ENCODE measurements at places on chromosomes 2 and 18.

DNA sequence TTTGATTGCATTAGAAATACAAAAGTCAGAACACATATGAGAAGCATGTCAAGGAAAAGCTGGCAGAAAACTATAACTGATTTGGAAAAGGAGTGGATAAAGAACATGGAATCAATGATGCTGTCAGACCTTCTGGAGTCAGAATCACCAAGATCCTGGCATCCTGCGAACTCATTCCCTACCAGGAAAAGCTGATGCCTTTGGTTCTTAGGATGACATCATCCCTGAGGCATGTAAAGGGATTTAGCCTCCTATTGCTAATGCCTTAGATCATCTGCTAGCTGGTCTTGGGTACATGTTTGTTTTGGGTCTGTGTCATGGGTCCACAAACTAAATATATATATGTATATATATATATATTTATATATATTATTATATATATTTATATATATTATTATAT, 680.7 kb downstream of the EPHA4 start:
- peak; percentile 1 for DNase-seq

GRCh38 chr2:205370726-205371125, 311.6 kb upstream of the NRP2 start:
- peak; percentile 64 for DNase-seq

- DNase-seq, result peak; percentile 58
Observed at GRCh38 chr2:239669181-239669898, 268.5 kb upstream of the HDAC4 start.

DNA sequence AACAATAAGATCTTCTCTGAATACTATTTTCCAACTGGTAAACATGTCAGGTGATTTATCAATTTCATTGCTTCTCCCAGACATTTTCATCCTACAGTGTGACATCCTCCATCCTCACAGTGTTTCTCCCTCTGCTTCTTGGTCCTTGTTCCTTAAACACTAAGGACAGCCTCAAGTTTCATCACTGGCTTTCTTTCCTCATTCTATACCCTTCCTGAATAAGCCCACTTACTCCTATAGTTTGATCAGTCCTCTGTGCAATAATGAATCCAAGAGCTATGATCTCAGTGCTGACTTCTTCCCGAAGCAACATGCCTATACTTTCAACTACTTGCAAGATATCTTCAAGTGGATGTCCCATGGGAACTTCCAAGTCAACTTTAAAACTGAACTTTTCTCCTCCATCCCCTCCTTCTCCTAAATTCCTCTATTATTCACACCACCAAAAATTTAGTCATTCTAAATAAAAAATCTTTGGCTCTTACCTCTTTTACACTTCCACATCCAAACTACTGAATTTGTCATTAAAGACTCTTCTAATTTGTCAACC, 87.6 kb downstream of the FAM228A start:
- no peak for DNase-seq

DNA sequence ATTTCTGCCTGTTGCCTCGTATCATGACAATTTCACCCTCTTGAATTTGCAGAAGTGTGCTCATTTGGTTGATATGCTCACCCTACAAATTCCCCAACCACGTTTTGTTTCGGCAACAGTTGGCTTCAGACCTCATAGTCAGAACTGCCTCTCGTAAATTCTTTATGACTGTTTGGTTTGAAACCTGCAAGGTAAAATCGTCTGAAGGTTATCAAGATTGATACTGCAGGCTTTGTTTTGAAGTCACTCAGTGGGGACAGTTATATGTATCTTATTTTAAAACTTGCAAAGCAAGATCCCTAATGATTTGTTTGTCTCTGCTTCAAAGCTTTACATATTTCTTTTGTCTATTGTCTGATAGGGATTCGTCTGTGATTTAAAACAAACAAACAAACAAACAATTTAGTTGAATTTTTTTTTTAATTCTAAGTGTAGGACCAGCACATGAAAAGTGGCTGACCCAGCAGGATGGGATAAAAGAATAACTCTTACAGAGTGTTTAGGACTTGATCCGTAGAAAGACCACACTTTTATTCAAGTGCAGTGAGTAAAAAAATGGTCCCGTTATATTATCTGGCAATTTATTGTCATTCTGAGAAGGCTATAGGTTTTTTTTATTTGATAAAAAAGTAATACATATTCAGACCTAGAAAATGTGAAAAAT, 45.7 kb upstream of the MYCN start:
- no peak for DNase-seq

GRCh38 chr2:236073246-236073645, 94.9 kb downstream of the GBX2 start:
- no peak for DNase-seq

GRCh38 chr2:118050974-118051373, 37.1 kb upstream of the CCDC93 start:
- DNase-seq, result no peak

GRCh38 chr2:206798000-206798399, 32.6 kb downstream of the FASTKD2 start:
- DNase-seq, result no peak

GRCh38 chr2:51387235-51387634, 355.3 kb upstream of the NRXN1 start:
- no peak for DNase-seq

DNA sequence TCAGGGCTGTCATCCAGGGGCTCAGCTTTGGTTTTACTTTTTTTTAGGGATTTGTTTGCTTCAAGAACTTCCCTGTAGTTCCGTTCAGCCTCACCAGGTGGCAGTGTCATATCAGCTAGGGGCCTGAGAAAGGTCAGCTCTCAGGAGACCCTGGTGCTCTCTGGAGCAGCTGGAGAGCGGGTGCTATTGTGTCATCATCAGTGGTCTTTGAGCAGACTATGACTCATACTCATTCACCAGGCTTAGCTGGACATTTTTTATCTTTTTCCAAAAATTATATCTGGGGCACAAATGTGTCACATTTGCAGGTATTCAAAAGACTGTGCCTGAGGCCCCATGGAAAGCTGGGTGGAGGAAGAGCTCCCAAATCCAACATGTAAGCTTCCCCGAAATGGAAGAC, 24.4 kb downstream of the ZNF892 start:
- peak; percentile 47 for DNase-seq

DNA sequence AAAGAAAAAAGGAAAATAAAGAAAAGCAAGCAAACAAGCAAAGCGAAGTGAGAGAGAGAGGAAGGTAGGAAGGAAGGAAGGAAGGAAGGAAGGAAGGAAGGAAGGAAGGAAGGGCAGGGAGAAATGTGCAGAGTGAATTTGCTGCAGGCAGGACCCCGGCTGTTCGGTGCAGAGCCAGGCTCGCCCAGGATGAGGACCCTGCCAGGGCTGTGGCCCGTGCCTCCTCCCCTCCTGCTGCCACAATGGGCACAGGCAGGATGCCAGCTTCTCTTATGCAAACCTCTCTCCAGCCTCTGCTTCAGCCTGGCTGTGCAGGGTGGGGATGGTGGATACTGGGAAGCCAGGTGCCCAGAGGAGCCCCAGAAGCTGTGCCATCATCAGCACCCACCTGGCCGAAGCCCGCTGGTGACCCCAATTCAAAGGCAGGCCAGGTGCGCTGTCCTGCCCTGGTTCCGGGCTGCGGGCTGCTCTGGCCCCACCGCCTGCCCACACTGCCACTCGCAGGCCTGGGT, 3.2 kb downstream of the GPR17 start:
- no peak for DNase-seq

GRCh38 chr2:237935740-237936452, 30.9 kb upstream of the UBE2F start:
- DNase-seq, result no peak

DNA sequence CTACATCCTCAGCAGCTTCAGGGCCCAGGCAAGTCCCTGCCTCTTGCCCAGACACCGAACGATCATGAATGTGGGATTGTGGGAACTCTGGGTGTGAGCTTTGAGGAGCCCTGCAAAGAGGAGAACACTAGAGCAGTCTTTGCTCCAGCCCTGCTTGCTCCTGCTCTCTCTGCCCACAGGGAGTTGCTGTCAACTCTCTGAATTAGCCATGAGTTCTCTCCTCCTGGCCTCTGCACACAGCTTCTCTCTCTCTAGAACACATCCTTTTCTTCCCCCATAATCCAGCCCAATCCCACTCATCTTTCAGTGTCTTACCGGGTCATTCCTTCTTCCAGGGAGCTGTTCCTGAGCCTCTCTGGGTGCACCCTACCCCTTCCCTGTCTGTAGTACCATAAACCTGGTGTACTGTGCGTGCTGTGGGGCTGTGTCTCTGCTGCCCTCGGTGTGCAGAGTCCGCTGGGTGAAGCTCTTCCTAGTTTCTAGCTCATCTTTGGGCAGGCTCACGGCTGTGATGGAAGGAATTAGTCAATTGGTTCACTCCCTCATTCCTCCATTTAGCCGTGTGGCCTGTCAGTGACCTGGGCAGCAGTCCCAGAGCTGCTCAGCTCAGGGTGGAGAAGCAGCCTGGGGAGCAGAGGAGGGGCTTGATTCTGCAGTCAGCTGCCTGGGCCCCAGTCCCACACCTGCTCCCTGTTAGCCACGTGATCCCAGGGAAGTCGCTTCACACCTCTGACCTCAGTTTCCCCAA, 132.9 kb upstream of the HDAC4 start:
- no peak for DNase-seq

- DNase-seq, result no peak
Observed at GRCh38 chr18:5214583-5215351, 17.7 kb upstream of the AKAIN1 start.
